ENCODE measurements at places on chromosomes 16 and 17.

DNA sequence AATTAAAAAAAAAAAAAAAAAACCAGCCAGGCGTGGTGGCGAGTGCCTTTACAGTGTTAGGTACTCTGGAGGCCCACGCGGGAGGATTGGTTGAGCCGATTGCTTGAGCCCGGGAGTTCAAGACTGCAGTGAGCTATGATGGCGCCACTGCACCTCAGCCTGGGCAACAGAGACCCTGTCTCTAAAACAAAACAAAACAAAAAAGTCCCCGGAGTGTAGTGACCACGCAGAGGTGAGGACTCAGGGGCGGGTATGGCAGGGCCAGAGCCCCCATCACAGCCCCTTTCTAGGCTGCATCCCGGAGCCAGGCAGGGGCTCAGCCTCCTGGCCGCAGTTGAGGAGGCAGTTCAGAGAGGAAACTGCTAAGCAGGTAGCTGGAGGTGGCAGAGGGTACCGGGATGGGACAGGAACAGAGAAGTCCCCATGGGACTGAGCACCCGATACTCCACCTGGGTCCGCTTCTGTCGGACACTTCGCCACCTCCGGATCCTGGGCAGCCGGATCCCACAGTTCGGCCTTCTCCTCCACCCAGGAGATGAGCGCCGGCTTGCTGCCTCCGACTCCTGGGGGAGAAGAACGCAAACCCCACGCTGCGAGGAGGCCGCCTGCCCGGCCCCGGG is 800 bp downstream of the ZNF747 start:
- peak; percentile 44 for DNase-seq

DNA sequence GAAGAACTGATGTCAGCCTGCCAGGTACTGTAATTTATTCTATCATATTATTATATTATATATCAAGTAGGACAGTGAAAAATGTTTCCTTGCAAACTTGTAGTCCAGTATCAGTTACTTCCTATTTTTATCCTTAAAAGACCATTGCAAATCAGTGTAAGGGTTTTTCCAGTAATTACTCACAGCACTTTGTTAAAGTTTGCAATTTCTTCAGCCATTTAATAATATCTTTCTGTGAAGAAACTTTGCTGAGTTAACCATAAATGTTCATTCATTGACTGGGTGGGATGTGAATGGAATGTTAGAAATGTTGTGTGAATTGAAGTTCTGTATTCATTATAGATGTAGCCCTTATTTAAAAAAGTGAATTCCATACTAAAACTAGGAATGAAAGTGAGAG is 26.7 kb downstream of the HAPSTR1 start:
- no peak for DNase-seq

- DNase-seq = no peak
Observed at GRCh38 chr16:50853329-50853728, 111.4 kb downstream of the CYLD start.

DNA sequence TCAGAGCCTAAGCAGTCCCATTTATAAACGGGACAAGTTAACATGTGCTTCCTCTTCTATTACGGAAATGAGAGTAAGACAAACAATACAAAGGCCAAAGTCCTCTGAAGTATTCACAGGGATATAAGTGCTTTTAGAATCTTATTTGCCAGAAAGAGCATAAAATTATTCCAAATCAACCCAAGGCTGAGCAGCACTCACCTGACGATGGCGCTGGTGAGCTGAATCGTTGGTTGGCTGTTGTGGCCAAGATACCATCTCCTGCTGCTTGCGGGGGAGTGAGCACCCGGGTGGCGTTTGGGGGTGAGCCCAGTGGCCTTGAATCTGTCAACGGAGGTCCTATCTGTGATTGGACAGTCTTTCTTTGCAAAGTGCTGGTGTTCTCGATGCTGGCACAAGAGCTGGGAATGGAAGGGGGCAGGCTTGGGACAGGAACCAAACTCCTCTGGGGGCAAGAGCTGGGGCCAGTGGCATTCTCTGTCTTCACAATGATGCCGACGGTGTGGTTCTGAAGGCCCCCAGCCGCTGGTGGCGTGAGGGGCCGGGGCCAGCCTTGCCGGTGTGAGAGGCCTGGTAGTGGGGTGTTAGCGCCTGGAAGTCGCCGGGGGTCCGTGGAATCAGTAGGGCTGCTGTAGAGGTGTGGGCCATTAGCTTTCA is 9.5 kb upstream of the DHRS13 start:
- no peak for DNase-seq

DNA sequence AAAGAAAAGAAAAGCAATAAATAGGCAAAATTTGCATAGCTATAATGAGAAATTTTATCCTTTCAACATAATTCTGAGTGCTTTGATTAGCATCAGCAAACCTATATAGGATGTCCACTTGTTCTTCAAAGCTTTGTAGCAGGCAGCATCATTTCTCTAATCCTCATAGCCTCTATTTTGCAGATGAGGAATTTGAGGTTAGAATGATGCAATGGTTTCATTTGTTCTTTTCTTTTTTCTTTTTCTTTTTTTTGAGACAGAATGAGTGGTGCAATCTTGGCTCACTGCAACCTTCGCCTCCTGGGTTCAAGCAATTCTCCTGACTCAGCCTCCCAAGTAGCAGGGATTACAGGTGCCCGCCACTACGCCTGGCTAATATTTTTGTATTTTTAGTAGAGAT is 594.4 kb downstream of the TOX3 start:
- DNase-seq = no peak

GRCh38 chr17:57092171-57092570 is 7.1 kb downstream of the AKAP1 start:
- no peak for DNase-seq

GRCh38 chr17:72158895-72159885 is 38.4 kb downstream of the SOX9 start:
- no peak for DNase-seq

DNA sequence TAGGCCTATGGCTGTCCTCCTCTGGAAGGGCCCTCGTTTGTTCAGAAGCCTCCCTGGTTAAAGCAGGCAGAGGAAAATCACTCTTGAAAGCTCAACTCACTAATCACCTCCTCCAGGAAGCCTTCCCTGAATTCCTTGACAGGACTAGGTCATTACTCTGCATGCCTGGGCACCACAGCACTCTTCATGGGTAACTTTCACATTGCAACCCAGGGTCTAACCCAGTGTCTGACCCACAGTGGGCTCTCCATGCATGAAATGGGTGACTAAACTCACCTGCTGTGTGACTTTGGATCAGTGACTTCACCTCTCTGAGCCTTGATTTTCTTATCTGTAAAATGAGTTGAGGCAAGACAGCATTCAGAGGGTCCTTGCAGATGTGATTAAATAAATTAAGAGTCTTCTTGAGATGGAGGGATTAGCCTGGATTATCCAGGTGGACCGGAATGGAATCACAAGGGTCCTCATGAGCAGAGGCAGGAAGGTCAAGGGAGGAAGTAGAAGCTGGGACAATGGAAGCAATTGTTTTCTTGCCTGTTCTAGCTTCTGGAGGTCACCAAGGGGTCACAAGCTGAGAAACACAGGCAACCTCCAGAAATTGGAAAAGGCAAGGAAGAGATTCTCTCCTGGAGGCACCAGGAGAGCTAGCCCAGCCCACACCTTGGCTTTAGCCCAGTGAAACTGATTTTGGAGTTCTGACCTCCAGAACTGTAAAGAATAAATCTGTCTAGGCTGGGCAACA is 3.8 kb upstream of the RAI1 start:
- DNase-seq = no peak

DNA sequence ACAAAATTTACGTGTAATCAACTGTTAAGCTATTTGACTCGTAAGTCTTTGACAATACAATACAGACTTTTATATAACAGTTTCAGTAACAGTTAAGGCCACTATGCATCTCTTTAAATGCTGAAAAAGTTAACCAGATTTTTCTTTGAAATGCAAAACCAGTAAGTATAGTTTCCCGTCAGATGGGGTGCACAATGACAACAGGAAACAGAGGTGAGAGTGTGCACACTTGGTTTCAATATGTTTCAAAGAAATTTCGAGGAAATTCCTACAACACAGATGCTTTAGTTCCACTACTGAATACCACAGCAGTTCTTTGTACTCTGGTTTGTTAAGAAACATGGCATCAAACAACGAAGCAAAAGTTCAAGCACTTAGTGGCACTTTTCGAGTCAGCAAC is 48.4 kb downstream of the RNF157 start:
- peak; percentile 89 for DNase-seq

DNA sequence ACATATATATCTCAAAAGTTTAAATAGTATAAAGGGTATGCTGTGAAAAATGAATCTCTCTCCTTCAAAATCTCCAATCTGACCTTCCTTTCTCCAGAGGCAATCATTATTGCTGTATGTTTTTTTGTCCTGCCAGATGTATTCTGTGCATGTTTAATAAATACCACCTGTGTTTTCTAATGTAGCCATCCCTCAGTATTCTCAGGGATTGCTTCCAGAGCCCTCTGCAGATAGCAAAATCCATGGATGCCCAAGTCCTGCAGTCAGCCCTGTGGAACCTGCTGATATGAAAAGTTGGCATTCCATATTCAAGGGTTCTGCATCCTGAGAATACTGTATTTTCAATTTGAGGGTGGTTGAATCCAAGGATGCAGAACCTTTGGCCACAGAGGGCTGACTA is 42.9 kb downstream of the BPTF start:
- no peak for DNase-seq

DNA sequence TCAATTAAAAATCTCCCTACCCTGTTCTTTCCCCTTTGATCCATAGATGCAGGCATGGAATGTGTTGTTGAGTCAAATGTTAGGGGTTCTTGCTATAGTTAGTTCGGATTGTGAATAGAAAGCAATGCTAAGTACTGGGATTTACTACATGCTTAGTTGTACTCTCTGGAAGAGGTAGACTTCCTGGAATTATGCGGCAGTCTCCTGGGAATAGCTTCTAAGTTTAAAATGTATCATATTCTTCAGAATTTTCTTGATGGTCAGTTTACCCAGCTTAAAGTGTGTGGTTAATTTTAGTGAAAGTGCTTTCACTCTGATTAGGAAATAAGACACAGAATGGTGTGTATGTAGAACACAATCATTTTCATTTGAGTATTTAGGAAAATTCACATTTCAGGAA is 3.5 kb downstream of the CLTC start:
- DNase-seq = no peak

DNA sequence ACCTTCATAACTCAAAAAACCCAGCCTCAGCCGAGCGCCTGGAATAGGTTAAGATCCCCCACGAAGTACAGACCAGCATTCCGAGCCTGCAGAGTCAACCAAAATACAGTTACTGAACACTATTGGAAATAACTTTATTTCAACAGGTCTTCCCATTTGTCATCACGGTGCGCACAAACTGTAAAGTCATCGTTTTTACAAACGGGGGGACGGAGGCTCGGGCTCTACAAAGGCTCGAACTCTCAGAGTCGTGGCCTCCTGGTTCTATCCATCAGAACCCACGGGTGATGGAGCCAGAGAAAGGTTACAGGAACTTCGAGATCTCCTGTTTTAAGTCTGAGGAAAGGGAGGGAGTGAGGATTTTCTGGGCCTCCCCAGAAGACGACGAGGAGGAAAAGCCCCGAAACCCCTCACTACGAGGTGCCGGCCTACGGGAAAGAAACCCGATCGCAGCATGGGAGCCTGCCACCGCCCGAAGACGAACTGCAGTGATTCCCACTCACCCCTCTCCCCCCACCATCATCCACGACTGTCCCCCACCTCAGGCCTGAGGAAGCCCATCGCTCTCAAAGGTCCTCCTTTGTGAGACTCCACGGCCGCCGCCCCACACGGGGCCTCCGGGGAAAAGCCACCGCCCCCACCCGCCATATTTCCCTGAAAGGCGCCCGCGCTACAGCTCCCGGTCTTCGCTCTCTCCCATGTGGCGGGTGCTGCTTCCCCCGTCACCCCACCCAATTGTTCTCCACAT is 917 bp downstream of the YWHAE start:
- DNase-seq = peak; percentile 23

DNA sequence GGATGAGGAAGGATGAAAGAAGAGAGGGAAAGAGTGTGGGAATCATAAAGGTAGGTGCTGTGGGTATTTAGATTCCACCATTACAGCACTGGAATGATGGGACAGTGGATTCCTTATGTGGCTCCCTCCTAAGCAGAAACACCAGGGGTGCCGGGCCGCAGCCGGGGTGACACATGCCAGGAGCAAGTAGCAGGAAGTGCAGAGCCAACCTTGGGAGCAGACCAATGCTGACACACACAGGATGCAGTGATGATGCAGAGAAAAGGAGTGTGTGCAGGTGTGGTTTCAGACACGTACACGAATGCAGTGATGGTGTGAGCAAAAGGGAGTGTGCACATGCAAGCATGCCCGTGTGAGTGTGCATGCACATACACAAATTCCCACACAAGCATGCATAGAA is 338.0 kb downstream of the SLC39A11 start:
- DNase-seq = no peak

DNA sequence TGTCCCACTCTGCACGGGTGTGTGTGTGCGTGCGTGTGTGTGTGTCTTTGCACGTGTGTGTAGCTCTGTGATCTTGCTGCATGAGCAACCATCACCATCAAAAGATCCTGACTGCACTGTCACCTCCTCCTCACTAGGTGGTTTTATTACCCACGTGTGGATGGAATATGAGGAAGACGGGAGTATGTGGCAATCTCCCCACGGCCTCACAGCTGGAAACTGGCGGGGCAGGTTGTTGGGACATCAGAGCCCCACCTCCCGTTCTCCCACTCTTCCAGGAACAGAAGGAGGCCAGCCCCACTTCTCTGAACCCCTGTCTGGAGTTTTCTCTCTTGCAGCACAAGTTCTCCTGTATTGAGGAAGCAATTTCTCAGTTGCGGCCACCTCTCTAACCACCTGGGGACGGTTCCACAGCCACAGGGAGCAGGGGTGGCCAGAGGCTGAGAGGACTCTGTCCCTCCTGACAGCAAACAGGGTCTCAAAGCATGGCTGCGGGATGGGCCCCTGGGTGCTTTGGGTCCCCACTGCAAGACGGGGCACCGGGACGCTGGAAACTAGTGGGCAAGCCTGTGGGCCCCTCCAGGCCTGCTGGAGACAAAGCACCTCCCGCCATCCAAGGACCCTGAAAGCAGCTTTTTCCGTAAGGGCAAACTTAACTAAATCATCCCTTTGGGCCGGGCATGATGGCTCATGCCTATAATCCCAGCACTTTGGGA is 27.9 kb upstream of the ATP2C2 start:
- no peak for DNase-seq

DNA sequence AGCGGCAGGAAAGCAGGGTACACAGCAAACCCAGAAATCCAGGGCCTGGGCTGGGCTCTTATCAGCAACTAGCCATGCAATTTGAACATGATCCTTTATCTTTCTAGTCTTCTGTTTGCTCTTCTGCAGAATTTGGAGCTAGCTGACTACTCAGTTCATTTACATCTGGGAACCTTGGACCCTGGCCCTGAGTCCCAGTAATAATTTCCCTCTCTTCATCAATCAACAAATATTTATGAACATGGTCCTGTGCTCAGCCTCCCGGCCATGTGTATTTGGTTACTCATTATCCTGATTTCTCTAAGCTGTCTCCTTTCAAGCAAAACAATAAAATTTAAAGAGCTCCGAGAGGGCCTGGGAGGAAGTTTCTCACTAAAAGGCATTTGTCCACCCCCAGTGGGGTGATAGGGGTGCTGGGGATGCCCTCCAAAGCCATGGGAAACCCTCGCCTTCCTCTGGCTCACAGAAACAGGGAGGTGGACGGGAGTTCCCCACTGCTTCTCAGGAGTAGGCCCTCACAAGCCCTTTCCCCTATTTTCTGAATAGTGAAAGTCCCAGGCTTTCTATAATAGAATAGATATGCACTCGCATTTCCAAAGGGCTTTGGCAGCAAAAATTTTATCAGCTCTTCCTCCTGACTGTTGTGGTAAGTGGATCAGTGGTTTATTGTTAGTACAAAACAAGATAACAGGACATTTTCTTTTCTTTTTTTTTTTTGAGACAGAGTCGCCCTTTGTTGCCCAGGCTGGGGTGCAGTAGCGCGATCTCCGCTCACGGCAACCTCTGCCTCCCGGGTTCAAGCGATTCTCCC is 6.9 kb upstream of the WDR59 start:
- no peak for DNase-seq
